ENCODE measurements at places on chromosomes 3 and 15. TPM values are rescaled to one million over a fixed set of nuclear protein-coding genes. Genes with fewer than 3 reads are reported as not detected.
A peak's percentile ranks its signal among the peaks of the same experiment; 100 is the strongest.

DNA sequence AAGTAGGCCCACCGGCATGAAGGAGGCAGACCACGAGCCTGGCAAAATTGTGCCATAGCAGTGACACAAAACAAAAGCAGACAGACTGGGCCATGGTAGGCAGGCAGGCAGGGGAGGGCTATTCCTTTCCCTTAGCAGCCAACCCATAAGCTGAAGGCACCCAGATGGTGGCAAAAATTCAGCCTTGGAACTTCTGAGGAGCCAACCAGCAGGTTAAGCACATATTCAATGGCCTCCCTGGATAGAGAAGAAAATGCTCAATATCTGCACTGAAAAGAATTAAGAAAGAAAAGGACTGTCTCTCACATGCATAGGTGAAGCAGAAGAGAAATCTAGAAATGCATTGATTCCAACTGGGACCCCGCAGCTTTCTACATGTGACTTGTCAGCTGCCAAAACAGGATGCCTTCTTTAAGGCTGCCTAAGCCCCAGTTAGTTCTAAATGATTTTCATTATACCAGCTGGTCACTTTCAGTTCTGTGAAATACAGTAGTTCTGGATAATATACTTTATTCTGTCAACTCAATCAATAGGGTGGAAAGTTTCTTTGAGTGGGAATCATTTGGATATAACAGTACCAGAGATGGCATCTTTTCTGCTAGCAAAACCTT, 2.7 kb downstream of the PRICKLE2 start:
- no peak overlapping the region for H3K27ac ChIP-seq
- no peaks in the 10 kb centered on the region for H3K27me3 ChIP-seq
- no peaks in the 10 kb centered on the region for H3K36me3 ChIP-seq
- H3K4me3 ChIP-seq, result no peak overlapping the region
- peaks cover 14% of the 10 kb centered on the region for H3K4me1 ChIP-seq
- no peak for DNase-seq

The TRIM71 gene
- total RNA-seq, result not detected

- peak; percentile 42 for DNase-seq
- peaks cover 7% of the 10 kb centered on the region for H3K36me3 ChIP-seq
- H3K4me1 ChIP-seq, result no peaks in the 10 kb centered on the region
- H3K27me3 ChIP-seq, result no peaks in the 10 kb centered on the region
- no peak overlapping the region for H3K4me3 ChIP-seq
- H3K27ac ChIP-seq, result no peak overlapping the region
Measured at GRCh38 chr3:125437631-125438435, 62.7 kb upstream of the ZNF148 start.

- H3K4me1 ChIP-seq, result peaks cover 15% of the 10 kb centered on the region
- no peak overlapping the region for H3K27ac ChIP-seq
- H3K36me3 ChIP-seq, result no peaks in the 10 kb centered on the region
- DNase-seq, result no peak
- no peaks in the 10 kb centered on the region for H3K27me3 ChIP-seq
Measured at GRCh38 chr3:149199474-149199873, 22.2 kb downstream of the CP start.

DNA sequence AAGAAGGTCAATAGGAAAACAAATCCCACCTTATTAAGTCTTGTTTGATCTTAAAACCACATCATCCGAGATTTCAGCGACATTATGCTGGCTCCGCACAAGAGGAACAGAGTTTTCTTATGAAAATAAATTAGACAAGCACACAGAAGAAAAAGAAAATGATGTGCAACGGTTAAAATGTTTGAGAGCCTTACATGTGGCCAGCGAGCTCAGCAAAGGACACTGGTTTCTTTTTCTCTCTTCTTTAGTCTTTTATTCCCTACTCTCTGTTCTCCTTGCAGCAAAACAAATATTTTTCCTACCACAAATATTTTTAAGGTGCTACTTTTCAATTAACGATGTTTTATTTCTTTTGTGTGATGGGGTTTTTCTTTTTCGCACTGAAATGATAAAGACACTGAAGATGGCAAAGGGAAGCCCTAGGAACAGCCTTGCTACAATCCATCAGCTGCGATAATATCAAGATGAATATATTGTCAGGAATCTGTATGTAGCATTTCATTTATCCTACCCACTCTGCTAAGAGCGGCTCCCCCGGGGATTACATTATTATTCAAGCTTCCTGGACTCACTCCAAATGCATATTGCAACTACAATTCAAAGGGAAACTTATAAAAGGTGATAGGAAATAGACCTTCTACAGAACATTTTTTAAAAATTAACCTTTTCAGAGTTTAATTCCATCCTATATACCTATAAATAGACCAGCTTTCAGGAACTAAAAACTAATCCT, 72.9 kb downstream of the ANXA2 start:
- no peaks in the 10 kb centered on the region for H3K36me3 ChIP-seq
- DNase-seq, result no peak
- peaks cover 27% of the 10 kb centered on the region for H3K27me3 ChIP-seq
- no peak overlapping the region for H3K4me3 ChIP-seq
- no peak overlapping the region for H3K27ac ChIP-seq

DNA sequence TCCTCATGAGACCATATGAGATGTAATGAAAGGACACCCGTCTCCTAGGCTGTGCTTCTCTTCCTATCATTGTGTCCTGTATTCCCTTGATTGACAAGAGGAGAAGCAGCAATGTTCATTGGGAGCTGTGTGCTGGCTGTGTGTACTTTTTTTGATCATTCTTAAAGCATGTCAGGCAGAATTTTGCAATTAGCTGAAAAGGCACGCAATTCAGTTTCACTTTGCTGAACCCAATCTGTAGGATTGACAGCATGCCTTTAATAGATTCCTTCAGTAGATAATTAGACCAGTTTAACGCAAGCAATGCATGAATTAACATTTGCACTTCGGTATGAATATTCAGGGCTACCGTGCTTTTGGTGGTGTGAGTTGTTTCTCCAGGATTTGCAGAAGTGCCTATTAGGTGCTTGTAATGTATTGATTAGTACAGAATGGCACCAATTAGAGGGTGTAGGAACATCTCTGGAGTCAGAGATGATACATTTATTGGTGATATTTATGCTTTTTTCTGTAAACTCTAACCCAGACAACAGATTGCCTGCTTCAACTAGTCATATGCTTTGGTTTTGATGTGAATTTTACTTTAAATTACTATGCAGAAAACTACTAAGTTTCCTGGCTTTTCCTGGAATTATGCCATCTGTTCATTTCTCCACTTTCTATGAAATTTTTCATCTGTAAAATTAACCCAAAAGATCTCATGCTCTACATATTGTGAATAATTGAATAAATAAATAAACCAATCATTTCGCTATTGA, 114.3 kb downstream of the NSUN3 start:
- H3K36me3 ChIP-seq, result no peaks in the 10 kb centered on the region
- no peak overlapping the region for H3K4me3 ChIP-seq
- H3K27me3 ChIP-seq, result peaks cover 3% of the 10 kb centered on the region
- no peak overlapping the region for H3K27ac ChIP-seq
- no peak for DNase-seq

GRCh38 chr15:50767332-50767861, 1.9 kb upstream of the SPPL2A start:
- peaks cover 35% of the 10 kb centered on the region for H3K4me1 ChIP-seq
- H3K27me3 ChIP-seq, result no peaks in the 10 kb centered on the region
- DNase-seq, result no peak
- H3K36me3 ChIP-seq, result peaks cover 14% of the 10 kb centered on the region
- no peak overlapping the region for H3K4me3 ChIP-seq
- peak overlapping the region; percentile 65 for H3K27ac ChIP-seq

- no peak for DNase-seq
- no peak overlapping the region for H3K4me3 ChIP-seq
- H3K36me3 ChIP-seq, result peaks cover 64% of the 10 kb centered on the region
- no peak overlapping the region for H3K27ac ChIP-seq
- H3K4me1 ChIP-seq, result peaks cover 56% of the 10 kb centered on the region
Measured at GRCh38 chr3:52683611-52684010, 2.1 kb downstream of the PBRM1 start.

- DNase-seq, result no peak
- no peak overlapping the region for H3K27ac ChIP-seq
- no peaks in the 10 kb centered on the region for H3K4me1 ChIP-seq
- H3K27me3 ChIP-seq, result peaks cover 4% of the 10 kb centered on the region
Measured at GRCh38 chr3:31483776-31484175, 48.9 kb upstream of the STT3B start.

The B4GALT4 gene
- total RNA-seq, result 18.0 TPM

Data from activated B cell treated with CpG ODN at 0.5 μM for 24 hours (primary cell).